Stimulated activated CD8-positive, alpha-beta memory T cell treated with anti-CD3 and anti-CD28 coated beads, Interleukin-4, amount 100 ng/mL, for 48 hours (primary cell): ENCODE measurements at places on chromosomes 1 and 21.

- DNase-seq = no peak
Measured at GRCh38 chr21:17114045-17114444, 398.8 kb upstream of the CXADR start.

DNA sequence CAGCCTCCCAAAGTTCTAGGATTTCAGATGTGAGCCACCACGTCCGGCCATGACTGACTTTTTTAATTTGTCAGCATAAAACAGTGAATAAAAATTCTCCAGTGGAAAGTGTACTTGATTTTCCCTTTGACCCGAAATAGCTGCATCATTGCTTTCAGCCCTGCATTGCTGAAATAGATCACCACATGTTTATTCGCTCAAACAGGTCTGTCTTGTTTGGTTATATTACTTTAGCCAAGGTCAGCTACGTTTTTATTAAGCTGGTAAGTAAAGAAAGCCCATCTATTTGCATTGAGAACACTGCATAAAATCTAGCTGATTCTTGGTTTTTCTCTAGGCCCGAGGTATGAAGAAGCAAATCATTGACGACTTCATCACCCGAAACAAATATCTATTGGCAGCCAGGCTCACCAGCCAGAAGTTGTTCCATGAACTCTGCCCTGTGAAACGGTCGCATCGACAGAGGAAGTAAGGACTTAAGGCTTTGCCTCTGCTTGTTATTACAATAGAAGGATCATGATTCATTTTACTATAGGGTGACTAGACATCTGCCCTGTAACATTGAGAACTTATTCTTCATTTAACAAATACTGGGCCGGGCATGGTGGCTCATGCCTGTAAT lies 25.6 kb downstream of the AGMAT start:
- no peak for DNase-seq

- DNase-seq = no peak
Measured at GRCh38 chr21:35475762-35476161, 426.7 kb upstream of the RUNX1 start.

DNA sequence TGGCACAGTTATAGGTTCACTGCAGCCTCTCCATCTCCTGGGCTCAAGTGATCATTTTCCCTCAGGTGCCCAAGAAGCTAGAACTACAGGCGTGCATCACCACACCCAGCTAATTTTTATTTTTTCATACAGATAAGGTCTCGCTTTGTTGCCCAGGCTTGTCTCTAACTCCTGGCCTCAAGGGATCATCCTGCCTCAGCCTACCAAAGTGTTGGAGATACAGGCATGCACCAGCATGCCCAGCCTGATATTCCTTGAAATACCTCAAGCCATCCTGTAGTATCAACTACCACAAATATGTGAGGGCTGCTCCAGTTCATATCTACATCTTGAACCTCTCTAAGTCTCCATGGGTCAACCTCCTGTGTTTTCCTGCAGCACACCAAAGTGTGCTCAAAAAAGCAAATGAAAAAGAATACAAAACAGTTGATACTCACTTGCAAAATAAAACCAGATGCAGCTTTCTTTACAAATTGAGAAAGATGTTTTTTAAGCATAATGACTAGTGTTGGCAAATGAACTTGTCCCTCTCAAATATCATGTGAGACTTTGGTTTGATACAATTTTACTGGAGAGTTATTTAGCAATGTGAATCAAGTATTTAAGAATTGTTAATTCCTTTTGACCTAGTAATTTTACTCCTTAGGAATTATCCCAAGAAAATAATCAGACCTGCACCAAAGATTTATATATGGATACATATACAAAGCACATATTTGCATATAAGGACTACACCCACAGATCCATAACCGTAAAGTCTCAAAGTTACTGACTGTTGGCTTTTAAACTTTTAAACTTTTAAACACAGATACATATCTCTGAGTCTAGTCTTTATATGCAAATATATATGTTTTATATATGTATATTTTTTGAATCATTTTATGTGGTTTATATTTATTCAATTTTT lies 197.7 kb downstream of the NRIP1 start:
- no peak for DNase-seq

GRCh38 chr1:206526064-206526911 lies 19.0 kb downstream of the RASSF5 start:
- DNase-seq = no peak

GRCh38 chr1:6672558-6672957 lies 29.1 kb downstream of the DNAJC11 start:
- DNase-seq = no peak

- peak; percentile 67 for DNase-seq
Measured at GRCh38 chr1:85321237-85321964, 45.0 kb upstream of the BCL10 start.

DNA sequence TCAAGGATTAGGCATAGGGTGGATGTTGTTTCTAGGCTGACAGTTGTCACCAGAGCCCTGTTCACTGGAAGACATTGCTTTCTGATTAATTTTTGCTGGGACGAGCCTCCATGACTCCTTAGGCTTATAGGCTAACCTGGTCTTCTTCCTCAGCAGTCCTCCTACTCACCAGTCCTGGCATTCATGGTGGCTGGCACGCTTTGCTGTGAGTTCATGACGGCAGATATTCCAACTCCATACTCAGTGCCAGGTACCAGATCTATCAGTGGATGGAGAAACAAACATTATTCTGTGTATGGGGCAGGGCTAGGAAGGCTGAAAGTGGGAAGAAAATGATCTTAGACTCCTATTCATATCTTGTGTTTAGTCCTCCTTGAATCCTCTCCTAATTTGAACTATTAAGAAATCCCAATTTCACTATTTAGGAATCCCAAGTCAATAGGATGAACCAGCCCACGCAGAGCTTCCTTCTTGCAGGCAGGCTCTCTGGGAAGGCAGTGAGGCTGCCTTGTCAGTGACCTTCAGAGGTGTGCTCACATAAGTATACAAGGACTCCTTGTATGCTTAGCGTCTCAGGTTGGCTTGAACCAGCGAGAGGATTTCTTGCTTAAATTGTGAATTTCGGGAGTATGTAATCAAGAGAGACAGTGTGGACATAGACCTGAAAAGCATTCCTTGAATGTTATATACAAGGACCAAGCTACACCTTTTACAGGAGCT lies 174.6 kb upstream of the KIAA0040 start:
- DNase-seq = no peak

DNA sequence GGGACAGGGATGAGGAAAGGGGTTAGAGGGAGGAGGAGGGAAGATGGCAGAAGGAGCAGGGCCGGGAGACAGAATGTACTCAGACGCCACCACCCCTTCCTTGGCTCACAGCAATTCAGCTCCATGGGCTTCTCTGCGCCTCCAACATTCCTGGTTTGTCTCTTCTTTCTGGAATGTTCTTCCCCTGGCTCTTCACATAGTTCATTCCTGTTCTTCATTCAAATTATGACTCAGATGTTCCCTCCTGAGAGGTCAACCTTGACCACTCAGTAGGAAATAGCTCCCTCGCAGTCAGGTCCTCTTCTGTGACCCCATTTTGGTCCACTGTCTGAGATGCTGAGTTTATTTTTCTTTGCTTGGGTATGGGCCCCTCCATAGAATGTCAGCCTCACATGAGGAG lies 203.2 kb downstream of the C1orf94 start:
- no peak for DNase-seq

- no peak for DNase-seq
Measured at GRCh38 chr1:205002705-205003104, 40.3 kb upstream of the CNTN2 start.
